RPMI7951 (cell line): ENCODE measurements at places on chromosomes 7 and 10. TPM values are rescaled to one million over a fixed set of nuclear protein-coding genes. Genes with fewer than 3 reads are reported as not detected.

FOXI2 gene
- not detected in 2 replicates for total RNA-seq

PRKG1 gene
- 0.12 TPM in 1 of 2 replicates, not detected in the other for total RNA-seq

ST8SIA6 gene
- not detected in 2 replicates for total RNA-seq

AMZ1 gene
- total RNA-seq, result 4.9 and 8.5 TPM in 2 replicates

TDRD1 gene
- total RNA-seq, result not detected in 2 replicates

SYT15B gene
- total RNA-seq, result under 0.01 TPM in 1 of 2 replicates, not detected in the other

GPR146 gene
- 1.7 and 5.0 TPM in 2 replicates for total RNA-seq
